Lung microvascular endothelial cell (primary cell): ENCODE measurements at places on chromosomes 13 and 19.
A peak's percentile ranks its signal among the peaks of the same experiment; 100 is the strongest.

GRCh38 chr13:25065974-25066770 lies 29.8 kb upstream of the PABPC3 start:
- DNase-seq = no peak

GRCh38 chr19:48724796-48725753 lies 5.5 kb upstream of the MAMSTR start:
- peak; percentile 82 for DNase-seq

GRCh38 chr19:6249296-6249695 lies 30.5 kb downstream of the MLLT1 start:
- DNase-seq = peak; percentile 26

- DNase-seq = no peak
These were observed 299.6 kb downstream of the TDRD3 start for GRCh38 chr13:60696602-60697001.

GRCh38 chr13:30340331-30341250 lies 33.2 kb upstream of the KATNAL1 start:
- DNase-seq = peak; percentile 13

GRCh38 chr13:48380581-48380980 lies 32.3 kb downstream of the LPAR6 start:
- no peak for DNase-seq

DNA sequence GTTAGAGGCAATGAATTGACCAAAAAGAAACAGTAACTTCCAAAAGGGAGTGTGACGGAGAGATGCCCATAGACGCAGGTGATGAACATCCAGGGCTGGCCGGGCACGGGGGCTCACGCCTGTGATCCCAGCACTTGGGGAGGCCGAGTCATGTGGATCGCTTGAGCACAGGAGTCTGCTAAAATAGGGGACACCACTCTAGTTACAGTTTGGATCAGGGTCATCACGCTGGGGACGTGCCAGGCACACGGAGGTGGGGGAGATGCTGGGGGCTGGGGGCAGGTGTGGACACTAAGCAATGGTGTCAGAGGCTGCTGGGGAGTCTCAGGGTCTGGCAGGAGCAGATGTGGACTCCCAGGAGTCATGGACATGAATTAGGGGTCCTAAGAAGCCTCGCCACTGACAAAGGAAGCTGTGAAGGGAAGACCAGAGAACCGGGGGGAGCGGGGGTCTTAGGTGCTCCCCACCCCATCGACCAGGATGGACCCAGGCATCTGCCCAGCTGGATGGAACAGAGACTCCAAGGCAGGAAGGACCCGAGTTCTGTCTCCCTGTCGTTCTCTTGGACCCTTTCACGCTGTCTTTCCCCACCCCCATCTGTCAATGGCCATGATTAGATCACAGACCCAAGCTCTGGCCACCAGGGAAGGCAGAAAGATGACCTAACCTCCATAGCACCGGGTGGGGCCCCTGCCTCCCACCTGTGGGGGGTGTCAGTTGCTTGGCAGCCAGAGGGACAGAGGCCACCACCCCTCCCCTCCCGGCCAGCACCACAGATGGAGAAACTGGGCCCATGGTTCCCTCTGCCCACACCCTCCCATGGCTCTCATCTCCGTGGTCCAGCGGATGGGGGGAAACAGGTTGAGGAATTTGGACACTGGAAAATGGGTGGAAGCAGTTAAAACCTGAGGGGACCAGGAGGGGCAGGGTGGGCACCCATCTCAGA lies 19.6 kb downstream of the CCDC8 start:
- DNase-seq = no peak

- no peak for DNase-seq
These were observed 525.1 kb upstream of the PRR20A start for GRCh38 chr13:56615572-56615971.

DNA sequence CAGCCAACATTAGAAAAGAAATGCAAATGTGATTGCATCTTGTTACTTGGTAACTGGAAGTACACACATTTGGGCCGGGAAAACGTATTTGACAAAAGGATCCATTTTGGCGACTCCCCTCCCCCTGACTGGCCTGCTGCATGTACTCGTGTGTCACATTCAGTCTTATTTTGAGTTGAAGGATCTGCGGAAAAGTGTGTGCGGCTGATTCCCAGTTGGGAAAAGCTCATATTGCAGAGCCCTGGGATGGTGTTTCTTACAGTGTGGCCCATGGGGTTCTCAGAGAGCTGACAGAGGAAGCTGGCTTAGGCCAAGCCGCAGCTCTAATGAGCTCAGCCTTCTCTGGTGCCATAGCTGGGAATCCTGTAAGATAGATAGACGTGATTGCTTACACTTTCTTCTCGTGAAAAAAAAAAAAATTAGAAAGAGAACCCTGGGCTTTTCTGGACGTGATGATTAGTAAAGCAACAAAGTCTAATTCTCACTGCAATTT lies 170.3 kb upstream of the ARGLU1 start:
- DNase-seq = no peak

- peak; percentile 45 for DNase-seq
These were observed 572 bp upstream of the FKBP8 start for GRCh38 chr19:18543814-18544475.

GRCh38 chr19:23075031-23075733 lies 41.6 kb upstream of the ZNF730 start:
- peak; percentile 33 for DNase-seq

- DNase-seq = no peak
These were observed at the start of gene ICAM5 for GRCh38 chr19:10289836-10290356. Gene ICAM5 (plus strand): TSS chr19:10289952. CDS start chr19:10290044, 92 bp downstream.

DNA sequence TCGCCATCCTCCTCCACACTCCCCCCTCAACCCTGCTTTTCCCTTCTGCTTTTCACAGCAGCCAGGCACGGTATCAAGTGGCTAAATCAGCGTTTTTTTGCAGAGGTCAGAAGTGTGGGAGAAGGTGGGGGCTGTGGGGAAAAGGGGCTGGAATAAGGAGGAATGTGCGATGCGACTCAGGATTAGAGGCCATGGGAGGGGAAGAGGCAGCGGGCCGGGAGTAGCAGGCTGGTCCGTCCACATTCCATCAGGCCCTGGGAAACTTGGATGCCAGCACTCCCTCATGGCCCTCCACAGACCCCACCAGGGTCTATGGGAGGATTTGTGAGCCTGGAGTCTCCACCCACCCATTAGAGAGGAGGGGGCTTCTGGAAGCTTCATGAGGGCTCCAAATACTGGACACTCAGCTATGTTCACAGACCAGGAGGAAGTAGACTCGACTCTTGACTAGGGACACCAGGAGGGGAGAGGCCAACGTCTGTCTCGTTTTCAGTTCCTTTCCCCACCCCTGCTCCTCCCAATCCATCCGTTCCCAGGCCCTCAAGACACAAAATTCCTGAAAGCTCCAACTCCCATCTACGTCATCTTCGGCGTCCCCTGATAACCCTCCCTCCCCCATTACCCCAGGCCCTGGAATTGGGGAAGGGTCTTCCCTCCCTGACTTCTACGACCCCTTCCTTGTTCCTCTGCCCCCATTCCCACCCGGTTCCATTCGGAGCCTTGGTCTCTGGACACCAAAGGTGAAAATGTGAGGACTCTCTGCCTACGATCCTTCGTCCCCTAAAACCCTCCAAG lies 3.3 kb upstream of the KCNC3 start:
- DNase-seq = no peak

- DNase-seq = peak; percentile 39
These were observed 750 bp downstream of the RAB20 start for GRCh38 chr13:110560601-110561343.

- no peak for DNase-seq
These were observed 29.6 kb upstream of the KLF2 start for GRCh38 chr19:16295057-16295456.

- peak; percentile 96 for DNase-seq
These were observed 11.9 kb upstream of the SPATA13 start for GRCh38 chr13:24148414-24149235.

- no peak for DNase-seq
These were observed 210.6 kb downstream of the SLC7A1 start for GRCh38 chr13:29384871-29385270.

DNA sequence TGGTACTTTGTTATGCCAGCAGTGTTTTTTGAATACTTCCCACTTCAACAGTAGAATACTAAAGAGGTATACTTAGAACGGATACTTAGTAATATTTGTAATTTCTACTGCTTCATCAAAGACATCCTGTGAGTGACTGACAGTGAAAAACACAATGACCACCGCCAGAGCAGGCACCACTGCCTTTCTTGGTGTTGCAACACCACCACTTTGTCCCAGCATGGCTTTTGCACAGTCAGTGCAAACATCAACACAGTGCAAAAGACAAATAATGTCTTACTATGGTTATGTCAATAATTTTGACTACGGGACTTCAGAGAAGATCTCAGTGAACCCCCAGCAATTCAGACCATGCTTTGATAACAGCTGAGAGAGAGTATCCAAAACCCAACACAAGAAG lies 220.5 kb downstream of the RBM26 start:
- DNase-seq = no peak

- DNase-seq = peak; percentile 80
These were observed at the start of gene POLR1G for GRCh38 chr19:45406226-45407090. Gene POLR1G (plus strand): TSS chr19:45406644. CDS start chr19:45406697, 53 bp downstream.

GRCh38 chr13:49248622-49249002 lies 887 bp downstream of the CDADC1 start:
- peak; percentile 12 for DNase-seq

DNA sequence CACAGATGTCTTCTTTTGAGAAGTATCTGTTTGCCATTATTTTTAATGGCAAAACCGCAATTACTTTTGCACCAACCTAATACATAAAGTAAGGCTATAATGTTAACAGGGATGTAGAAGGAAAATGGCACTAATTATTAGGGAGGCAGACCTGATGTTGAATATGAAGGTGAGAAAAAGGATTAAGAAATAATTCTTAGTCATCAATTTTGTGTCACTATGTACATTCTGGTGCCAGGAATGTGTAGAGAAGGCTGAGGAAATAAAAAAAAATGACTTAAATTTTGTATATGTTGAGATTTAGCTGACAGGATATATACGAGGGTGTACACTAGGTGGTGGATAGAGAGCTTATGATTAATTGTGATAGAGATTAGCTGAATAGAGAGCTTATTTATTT lies 12.6 kb downstream of the ZNF585B start:
- DNase-seq = no peak

- no peak for DNase-seq
These were observed 36.1 kb downstream of the TNFSF13B start for GRCh38 chr13:108305655-108306054.

GRCh38 chr13:48806522-48806921 lies 152.8 kb downstream of the CYSLTR2 start:
- DNase-seq = no peak

DNA sequence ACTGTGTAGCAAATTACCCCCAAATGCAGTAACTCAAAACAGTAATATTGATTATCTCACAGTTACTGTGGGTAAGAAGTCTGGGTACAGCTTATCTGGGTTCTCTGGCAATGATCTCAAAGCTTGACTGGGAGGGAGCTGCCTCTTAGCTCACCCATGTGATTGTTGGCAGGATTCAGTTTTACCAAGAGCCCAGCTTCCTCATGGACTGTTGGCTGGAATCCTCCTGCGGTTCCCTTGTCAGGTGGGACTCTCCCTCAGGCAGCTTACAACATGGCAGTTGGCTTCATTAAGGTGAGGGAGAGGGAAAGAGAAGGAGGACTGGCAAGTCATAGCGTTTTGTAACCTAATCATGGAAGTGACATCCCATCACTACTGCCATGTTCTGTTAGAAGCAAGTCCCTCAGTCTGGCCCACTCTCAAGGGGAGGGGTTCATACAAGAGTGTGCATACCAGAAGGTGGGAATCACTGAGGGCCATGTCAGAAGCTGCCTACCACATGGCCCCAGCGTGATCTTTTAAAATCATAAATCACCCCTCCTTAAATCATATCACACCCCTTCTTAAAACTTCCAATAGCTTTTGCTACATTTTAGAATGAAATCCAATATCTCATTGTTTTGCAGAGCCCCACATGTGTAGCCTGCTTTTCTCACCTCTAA lies 108.1 kb downstream of the OLFM4 start:
- no peak for DNase-seq

GRCh38 chr13:113825841-113826240 lies 38.0 kb downstream of the GAS6 start:
- DNase-seq = no peak

DNA sequence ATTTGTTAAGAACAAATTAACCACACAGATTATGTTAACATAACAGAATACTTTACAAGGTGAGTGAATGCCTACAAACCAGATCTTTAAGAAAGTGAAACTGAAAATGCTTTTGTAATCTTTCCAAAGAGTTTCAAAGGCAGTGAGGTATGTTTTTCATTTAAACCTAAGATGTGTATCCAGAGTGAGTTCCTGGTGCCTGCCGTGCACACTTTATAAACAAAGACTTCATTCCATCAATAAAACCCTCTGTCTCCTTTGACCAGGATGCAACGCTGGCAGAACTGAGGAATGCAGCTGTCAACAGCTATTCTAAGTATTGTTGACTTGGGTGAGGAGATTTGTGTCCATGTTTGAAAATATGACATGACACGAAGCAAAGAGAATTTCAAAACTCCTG lies 344.6 kb downstream of the DNAJC15 start:
- peak; percentile 32 for DNase-seq

GRCh38 chr13:31124204-31124603 lies 37.5 kb downstream of the HSPH1 start:
- no peak for DNase-seq

DNA sequence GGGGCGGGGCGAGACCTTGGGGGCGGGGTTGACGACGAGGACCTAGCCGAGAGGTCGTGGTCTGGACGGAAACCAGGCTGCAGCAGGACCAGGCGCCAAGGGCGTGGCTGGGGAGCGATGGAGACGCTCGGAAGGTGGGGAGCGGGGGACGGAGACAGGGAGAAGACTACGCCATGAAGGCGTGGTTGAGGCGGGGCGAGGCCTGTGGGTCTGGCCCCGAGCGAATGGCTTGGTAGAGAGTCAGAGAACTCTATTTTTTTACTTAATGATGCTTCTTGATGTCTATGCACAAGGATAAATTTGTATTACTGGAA lies 674 bp upstream of the FBXL12 start:
- DNase-seq = no peak

GRCh38 chr19:53196777-53197396 lies 3.7 kb upstream of the ZNF665 start:
- DNase-seq = peak; percentile 95

DNA sequence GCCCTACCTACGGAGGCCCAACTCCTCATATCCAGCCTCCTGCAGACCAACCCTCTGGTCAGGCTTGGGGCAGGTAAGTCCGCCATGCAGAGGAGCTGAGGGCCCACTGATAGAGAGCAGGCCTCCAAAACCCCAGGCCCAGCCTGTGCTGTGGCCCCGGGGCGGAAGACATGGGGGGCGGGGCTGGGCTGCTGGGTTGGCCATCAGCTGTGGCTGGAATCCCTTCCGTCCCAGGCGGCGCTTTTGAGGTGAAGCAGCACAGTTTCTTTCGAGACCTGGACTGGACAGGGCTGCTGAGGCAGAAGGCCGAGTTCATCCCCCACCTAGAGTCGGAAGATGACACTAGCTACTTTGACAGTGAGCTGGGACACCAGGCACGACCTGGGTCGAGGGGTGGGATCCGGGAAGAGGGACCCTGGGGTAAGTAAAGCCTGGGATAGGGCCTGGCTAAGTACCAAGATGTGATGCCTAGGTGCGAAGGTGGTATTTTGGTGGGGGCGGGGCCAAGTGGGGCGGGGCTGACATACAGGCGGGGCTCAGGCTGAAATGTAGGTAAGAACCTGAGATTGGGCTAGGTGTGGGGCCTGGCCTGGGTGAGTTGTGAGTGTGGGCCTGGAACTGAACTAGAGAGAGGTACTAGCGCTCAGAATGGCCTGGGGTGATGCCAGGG lies 15.4 kb downstream of the DNASE2 start:
- no peak for DNase-seq
